ENCODE measurements at places on chromosomes 12 and 14.
A peak's percentile ranks its signal among the peaks of the same experiment; 100 is the strongest.

GRCh38 chr14:51386983-51387735, 147.1 kb downstream of the TMX1 start:
- no peak for DNase-seq

DNA sequence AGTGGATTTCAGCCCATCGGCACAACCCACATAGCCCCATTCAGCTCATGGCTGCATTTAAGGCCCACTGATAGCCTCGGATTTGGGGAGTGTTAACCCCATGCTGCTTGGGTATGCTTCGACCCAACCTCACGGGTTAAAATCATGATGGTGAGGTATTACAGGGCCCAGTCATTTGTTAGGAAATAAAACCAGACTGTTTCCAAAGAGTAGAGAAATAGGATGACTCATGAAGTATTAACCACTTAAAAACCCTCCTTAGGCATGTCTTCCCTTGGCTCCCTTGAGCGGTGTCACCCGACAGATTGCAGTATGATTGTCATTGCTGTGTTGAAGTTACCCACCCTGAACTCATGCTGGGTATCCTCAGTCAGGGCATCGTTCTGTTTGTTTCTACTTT, 289.1 kb downstream of the CACNA1C start:
- no peak for DNase-seq

- DNase-seq, result no peak
Observed at GRCh38 chr14:64997108-64997794, 10.6 kb downstream of the FNTB start.

GRCh38 chr14:21917699-21918436, 244.2 kb upstream of the OR4E1 start:
- no peak for DNase-seq

- no peak for DNase-seq
Observed at GRCh38 chr12:14261861-14262260, 103.6 kb upstream of the ATF7IP start.

GRCh38 chr12:51621156-51621922, 30.3 kb downstream of the SCN8A start:
- no peak for DNase-seq

DNA sequence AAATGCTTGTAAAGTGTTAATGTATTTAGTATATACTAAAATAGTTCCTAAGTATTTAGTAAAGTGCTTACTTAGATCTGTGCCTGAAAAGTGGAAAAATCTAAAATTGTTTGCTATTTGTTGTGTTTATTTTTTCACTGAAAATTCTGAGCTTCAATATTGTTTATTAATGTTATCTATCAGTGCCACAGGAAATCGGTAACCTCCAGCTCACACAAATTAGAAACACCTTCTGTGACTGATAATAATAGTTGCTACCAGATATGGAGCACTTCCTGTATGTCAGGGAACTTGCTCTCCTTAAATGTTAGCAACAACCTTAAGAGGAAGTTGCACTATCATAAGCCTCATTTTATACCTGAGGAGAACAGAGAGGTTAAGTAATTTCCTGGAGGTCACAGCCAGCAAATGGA, 723 bp upstream of the LRP10 start:
- DNase-seq, result no peak

DNA sequence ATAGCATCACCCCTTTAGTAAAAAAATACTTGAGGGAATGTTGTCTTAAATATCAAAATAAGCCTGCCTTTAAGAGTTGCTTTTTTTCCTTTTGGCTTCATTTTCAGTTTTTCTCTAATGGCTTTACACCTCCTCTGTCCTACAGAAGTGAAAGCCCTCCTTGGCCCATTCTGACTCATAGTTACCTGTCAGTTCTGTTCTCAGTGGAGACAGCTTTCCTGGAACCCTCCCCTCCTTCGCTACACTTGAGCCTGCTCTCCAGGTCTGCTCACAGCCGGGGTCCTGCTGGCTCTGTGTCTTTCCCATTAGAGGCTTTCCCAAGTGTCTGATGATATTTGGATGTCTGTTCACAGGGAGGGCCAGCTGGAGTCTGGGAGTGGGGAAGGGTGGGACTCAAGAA, 84.0 kb downstream of the PELI2 start:
- no peak for DNase-seq

DNA sequence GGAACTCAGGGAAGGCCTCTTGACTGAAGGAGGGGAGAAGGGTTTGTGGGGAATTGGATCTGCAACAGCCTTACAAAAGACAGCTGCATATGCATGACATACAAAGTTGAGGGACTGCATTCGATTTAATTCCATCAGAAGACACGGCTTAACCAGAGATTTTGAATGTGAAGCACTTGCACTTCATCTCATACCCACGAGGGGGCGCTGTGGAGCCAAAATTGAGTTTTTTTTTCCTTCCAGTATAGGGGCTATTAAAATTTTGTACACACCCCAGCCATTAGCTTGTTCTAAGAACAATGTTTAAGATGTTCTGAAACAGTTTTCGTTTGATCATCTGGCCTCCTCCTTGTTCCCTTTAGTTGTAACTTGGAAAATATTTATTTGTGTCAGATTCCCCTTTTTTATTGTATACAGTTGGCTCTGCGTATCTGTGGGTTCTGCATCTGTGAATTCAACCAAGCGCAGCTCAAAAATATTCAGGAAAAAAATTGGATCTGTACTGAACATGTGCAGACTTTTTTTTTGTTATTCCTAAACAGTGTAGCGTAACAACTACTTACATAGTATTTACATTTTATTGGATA, 1.6 kb downstream of the SUDS3 start:
- no peak for DNase-seq

GRCh38 chr14:66645716-66646115, 137.8 kb downstream of the GPHN start:
- DNase-seq, result no peak

DNA sequence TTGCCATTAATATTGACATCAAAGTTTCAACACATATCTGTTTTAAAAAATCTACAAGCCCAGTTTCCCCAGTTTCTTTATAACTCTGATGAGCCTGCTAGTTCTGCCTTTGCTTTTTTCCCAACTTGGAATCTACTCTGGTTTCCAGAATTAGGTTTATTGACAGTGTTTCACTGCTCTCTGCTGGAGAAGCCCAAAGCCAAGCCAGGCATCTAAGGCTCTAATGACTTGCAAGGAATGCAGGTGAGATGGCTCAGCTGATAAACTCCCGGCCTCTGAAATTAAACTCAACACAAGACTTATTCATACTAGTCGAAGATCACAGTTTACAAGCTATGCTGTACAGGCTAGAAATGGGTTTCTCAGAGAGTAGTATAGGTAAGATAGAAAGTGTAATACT, 54.3 kb downstream of the HMGA2 start:
- DNase-seq, result no peak

DNA sequence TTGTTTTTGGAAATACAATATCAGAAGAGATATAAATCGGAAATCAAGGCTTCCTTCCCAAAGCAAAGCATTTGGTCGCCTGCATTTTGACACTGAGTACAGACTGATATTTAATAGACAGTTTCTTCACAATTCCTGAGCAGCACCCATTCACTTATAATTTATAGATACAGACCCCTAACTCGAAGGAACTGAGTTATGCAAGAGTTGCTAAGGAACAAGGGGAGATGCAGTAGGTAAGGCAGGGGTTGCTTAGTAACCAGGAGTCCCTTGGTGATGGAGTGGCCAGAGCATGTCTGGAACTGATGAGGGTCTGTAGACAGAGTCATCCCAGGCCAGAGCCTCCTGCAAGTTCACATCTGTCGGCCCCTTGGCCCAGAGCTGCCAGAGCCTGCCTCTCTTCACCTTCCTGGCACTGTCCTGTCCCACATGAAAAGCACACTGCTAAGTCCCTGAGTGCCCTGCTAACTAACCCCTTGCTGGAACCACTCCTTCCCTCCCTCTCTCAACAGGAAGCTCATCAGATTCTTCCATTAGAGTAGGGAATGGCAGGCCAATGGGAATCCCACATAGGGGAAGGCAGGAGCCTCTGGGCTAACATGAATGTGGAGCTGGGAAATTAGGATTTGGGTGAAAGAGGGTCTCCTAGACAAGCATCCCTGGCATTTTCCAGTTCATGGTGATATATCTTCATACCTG, 3.6 kb upstream of the DHRS2 start:
- no peak for DNase-seq

GRCh38 chr12:15688838-15689625, 100.2 kb downstream of the EPS8 start:
- no peak for DNase-seq

DNA sequence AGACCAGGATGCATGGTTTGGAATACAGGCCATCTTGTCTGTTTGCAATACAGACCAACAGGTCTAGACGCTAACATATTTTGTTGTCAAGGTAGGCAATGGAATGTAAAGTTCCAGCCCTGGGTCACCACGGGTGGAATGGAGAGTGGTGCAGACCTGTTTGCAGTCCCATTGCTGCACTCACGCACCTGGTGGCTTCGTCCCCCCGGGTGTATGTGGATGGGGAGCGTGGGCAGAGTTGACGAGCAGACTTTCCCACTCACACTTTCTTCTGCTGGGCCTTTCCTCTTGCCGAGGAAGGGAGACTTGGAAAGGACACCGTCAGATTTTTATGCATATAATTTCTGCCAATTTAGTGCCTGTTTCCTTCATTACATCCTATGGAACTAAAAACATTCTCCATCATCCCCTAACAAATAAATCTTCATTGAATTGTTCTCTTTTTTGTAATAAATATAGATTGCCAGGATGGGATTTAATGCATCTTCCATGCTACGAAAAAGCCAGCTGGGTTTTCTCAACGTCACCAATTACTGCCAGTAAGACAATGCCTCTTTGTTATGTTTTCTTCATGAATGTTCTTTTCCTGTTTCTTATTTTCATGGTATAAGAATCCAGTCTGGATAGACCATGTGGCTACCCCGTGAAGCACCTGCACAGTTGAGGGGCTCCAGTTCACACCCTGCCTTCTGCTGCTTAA, 15.2 kb downstream of the DCAF4 start:
- no peak for DNase-seq

DNA sequence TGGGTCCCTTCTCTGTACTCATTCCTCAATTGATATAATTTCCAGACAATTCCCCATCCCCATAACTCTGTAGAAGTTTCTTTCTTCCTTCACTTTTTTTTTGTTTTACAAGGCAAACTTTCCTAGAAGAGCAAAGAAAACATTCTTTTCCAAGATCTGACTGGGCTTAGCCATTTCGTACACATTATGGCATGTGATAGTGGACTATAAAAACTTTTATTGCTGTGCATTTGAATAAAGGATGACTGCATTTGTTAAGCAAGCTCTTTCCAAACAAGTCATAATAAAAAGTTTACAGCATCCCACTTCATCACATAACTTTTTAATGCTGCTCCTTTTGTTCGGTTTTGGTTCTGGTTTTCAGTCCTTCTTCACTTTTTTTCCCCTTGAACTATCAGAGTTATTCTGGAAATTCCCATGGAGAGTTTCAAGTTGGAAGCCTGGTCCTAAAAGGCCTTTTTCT, 231.0 kb upstream of the HMGA2 start:
- DNase-seq, result no peak

DNA sequence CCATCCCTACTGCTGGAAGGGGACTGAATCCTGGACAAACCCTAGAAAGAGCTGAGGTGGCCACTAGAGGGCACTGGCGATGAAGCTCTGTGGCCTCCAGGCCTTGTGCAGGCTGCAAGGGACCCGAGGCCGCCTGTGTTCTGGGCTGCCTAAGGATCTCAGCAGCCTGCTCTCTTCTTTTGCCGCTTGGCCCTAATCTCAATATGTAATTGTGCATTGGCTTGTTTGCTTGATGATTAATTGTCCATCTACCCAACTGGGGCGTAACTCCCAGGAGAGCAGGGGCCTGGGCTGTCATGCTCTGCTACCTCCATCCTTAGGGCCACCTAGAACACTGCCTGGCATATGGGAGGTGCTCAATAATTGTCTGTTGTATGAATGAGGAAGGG, 73.8 kb downstream of the SYNE3 start:
- peak; percentile 41 for DNase-seq

DNA sequence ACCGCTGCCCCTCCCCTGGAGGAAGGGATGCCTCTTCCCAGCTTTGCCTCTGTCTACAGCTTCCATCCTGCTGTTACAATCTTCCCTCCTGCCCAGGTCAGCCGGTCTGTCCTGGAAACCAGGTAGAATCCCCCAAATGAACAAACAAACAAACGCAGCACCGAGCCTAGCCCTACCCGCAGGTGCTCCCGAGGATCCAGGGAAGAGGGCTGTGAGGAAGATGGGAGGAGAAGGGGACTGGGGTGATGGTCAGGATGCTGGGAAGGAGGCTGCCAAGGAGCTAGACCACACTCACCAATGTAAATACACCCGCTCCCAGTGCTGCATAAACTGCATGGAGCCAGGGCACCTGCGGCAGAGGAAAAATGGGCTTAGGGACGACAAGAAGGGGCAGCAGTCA, 16.6 kb downstream of the FAIM2 start:
- no peak for DNase-seq

GRCh38 chr14:85479306-85479705, 50.6 kb upstream of the FLRT2 start:
- DNase-seq, result no peak

- no peak for DNase-seq
Observed at GRCh38 chr12:105522166-105522825, 191.8 kb downstream of the C12orf75 start.

- DNase-seq, result no peak
Observed at GRCh38 chr14:101855958-101856357, 94.4 kb downstream of the PPP2R5C start.

DNA sequence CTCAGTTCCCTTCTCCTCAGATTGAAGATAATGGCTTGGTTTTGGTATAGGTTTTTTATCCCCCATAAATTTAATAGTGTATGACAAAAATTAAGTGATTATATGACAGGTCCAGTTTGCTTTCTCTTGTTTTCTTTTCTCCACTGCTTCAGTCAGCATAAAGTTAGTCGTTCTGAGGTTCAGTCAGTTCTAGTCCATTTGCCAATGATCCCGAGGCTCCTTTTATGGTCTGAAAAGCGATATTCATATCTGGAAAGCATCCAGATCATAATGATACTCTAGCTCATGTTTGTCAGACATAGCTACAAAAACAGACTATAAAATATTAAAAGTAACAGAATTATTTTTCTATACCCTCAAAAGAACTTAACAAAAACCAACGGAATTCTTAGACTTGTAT, 67.1 kb upstream of the SLC38A4 start:
- DNase-seq, result no peak

- no peak for DNase-seq
Observed at GRCh38 chr14:75094896-75095295, 25.5 kb downstream of the ZC2HC1C start.

DNA sequence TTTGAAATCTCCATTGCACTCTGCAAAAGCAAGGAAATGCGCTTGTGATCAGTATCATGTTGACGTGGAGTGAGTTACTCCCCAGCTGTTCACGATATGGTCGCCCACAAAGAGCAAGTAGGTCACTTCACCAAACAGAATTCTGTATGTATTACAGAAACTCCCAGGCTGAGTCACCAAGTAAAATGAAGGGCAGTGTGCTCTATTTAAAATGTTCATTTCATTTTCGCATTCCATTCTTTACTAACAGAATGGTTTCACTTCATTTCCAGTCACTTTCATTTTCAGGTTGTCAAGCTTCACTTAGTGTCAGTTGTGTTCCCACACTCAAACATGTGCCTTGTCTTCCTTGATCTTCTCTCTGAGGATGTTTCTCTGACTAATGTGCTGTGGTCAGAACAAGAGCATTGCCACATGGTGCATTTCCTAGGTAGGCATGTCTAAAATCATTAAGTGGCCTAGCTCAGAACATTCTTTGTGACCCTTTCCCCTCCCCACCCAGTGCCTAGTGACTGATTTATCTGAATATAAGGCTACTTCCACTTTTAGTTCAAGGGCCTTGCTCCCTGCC, 391.2 kb downstream of the RAD51B start:
- DNase-seq, result no peak

- no peak for DNase-seq
Observed at GRCh38 chr12:40551466-40551865, 140.8 kb upstream of the CNTN1 start.

GRCh38 chr12:29072631-29073030, 76.4 kb upstream of the FAR2 start:
- no peak for DNase-seq

GRCh38 chr12:110916295-110916875, 4.0 kb downstream of the MYL2 start:
- no peak for DNase-seq
